ENCODE measurements at places on chromosomes 1 and 21. TPM values are rescaled to one million over a fixed set of nuclear protein-coding genes. Genes with fewer than 3 reads are reported as not detected.

NEGR1 gene
- total RNA-seq, result 28.7 TPM

SUSD4 gene
- total RNA-seq, result 25.3 TPM

DNA sequence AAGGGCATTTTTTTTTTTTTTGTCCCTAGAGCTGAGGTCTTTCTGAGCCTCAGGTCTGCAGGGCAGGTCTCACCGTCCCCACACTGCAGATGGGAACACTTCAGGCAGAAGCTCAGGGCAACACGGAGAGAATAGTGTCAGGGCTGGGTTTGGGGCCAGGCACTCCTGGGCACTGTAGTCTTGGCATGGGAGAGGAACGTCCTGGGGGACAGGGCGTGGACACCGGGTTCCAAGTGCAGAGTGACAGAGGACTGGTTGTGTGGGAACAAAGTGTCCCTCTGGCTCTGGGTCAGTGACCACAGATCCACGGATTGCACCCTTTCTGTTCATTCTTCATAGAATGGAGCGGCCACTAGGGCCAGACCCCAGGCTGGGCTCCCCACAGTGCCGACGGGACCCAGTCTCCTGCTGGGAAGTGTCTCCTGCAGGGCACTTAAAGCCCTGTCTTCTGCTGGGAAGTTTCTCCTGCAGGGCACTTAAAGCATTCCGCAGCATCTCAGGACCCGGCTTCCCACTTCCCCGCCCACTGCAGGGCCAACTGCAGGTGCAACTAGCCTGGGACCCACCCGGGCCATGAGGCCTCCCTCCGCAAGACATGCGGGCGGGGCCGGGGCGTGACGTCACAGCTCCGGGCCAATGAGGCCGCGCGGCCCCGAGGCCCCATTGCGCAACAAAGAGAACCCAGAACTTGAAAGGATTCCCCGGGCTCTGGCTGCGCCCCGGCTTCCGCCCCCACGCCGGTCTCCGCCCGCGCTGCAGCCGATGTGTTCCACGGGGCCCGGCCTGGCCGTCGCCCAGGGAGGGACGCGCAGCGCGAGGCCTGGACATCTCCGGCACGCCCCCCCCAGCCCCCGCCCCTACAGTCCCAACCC lies 1.2 kb downstream of the GPR153 start:
- DNase-seq, result peak; percentile 62

BARHL2 gene
- total RNA-seq, result 1.5 TPM

DNA sequence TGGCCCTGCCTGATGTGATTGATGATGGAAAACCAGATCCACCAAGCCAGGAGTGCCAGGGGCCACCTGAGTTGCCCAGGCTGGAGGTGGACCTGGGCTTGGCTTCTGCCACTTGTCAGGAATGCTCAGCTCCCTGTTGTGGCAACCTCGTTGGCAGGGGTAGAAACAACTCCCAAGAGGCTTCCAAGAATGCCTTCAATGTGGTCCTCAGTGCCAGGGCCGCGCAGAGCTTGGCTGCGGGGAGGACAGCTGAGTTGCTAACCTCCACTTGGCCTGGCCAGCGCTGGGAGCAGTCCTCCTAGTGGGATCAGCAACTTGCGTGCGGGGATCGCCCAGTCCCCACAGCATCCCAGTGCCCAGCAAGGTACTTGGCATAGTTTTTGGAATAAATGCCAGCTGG lies 9.0 kb downstream of the MYOM3 start:
- no peak for DNase-seq

DNA sequence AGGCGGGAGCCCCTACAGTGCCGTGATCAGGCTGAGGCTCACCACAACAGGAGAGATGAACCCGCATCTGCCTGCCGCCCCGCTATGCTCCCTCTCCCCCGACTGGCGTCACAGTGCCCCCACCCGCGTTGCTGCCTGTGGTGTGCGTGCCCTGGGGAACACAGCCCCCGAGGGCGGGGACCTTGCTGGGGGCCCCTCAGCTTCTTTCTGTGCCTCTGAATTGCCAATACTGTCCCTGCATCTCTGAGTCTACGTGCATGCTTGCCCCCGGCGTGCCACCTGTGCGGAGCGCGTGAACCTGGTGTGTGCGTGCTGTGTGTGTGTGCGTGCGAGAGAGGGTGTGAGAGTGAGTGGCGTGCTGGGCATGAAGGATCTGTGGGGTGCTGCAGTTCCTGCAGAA lies 10.3 kb downstream of the PARS2 start:
- DNase-seq, result no peak

- DNase-seq, result no peak
Measured at GRCh38 chr21:33801424-33802405, 113.9 kb downstream of the ATP5PO start.

DNA sequence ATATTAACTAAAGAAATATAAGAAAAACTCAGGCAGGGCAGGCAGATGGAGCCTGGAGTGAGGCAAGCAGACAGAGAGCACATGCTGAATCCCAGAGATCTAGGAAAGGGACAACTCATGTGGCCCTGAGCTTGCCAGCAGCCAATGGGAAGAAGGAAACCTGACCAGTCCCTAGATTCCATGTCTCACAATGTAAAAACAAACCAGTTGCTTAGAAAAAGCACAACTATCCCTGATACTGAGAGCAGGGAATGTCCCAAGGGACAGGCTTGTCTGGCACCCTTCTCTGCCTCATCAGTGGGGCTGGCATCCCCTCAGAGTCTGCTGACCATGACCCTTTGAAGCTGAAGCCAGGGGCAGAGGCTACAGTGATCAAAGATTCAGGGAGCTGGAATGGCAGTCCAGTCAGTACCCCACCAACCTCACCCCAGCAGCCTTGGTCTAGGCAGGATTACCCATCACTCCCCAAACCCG lies 27.8 kb downstream of the HSPG2 start:
- DNase-seq, result no peak

GRCh38 chr1:7151978-7152377 lies 366.7 kb downstream of the CAMTA1 start:
- DNase-seq, result no peak

- peak; percentile 50 for DNase-seq
Measured at GRCh38 chr1:40143891-40144575, 17.2 kb upstream of the RLF start.

DNA sequence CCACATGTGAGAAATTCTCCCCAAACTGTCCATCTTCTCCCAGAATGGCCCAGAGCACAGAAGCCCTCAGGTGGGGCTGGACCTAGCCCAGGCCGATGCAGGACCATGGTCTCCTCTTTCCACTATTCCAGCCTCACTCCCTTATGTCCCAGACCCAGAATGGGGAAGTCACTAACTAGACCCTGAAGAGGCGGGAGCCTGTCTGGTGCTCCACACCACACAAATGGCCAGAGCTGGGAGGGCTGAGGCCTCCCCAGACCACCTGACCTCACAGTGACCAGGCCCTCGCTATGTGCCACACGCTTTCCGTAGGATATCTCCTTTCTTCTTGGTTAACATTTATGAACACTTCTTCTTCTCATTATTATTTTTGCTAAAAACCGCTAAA lies 54.9 kb upstream of the EDN2 start:
- DNase-seq, result no peak

DNA sequence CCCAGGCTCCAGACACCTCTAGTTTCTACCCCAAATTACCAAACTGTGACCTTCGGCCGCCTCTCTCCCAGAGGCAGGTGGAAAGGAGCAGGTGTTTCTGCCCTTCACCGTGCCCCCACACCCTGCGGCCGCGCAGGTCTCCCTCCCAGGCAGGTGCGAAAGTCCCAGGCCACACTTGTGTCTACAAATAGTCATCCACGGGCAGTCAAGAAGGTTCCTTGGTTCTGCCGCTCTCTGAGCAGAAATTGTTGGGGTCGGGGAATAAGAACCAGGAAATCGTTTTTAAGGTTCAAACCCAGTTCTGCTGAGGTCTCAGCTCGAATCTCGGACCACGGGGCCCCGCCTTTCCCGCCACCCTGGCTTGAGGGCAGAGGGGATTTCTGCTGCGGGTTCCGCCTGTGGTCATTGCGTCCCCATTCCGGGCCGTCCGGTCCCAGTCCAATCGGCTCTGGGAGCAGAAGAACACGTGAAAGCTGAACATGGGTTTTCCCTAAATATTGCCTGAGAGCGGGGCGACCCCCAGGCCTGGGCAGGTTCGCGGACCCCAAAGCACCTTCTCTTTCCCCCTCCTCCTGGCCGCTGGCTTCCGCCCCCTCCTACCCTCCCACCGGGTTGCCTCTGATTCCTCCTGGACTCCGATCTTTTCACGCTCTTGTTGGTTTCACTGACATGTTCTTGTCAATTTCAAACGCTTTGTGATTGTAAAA lies 1.2 kb upstream of the ATF3 start:
- no peak for DNase-seq

- DNase-seq, result no peak
Measured at GRCh38 chr1:203839081-203839480, 22.3 kb upstream of the SNRPE start.

Data from cerebellum (tissue), 4 donors.